ENCODE measurements at places on chromosomes 16 and 17.
A peak's percentile ranks its signal among the peaks of the same experiment; 100 is the strongest.

DNA sequence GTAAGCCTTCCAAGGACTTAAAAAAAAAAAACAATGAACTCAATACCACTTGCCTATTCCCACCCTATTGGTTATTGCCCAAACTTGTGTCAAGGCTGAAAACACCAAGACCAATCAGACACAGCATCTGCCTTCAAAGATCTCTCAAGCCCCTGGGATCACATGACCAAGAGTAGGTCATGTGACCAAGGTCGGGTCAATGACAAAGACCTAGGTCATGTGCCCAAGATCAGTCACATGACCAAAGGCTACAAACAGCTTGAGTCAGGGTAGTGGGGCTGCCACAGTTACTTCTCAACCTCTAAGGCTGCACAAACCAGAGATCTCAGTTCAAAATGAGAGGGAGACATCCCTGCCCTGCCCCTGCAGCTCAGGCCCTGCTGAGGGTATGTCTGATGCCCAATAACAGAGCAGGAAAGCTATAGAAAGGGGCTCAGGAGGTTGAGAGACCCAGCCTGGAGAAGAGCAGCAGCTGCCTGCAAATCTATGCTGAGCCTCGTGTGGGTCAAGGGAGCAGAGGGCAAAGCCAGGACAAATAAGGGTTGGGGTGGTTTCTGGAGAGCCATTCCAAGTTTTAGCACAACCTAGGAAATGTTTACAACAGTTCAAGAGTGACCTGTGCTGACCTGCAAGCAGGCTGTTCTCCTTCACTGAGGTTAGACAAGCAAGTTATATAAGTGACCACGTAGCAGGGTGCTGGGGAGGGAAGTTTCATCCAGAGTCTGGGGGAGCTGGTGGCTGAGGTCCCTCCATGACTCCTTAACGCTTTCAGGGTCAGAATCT lies 48.8 kb downstream of the PIMREG start:
- no peaks in the 10 kb centered on the region for H3K36me3 ChIP-seq
- H3K27ac ChIP-seq: no peak overlapping the region

DNA sequence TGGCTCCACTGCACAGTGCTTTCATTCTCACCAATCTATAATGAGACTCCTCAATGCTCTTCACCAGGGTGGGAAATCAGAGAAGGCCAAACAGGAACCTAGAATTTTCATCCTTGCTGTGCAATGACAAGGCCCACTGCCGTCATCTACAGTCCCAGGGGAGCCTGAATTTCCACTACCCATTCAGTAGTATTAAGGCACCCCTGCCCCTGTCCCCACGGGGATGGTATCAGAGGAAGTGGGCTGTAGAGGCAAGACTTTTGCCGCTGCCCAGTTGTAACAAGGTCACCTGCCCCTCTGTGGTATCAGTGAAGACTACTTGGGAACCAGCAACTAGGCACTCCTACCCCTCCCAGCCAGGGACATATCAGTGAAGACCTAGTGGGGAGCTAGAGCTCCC lies 104.5 kb downstream of the C16orf78 start:
- peaks cover 8% of the 10 kb centered on the region for H3K27me3 ChIP-seq
- no peaks in the 10 kb centered on the region for H3K4me1 ChIP-seq
- H3K27ac ChIP-seq: no peak overlapping the region
- H3K36me3 ChIP-seq: no peaks in the 10 kb centered on the region

GRCh38 chr16:53689636-53690035 lies 14.0 kb downstream of the RPGRIP1L start:
- no peak overlapping the region for H3K27ac ChIP-seq
- H3K36me3 ChIP-seq: peaks cover 28% of the 10 kb centered on the region
- no peaks in the 10 kb centered on the region for H3K4me1 ChIP-seq
- H3K4me3 ChIP-seq: no peak overlapping the region
- H3K27me3 ChIP-seq: no peaks in the 10 kb centered on the region
- no peak for DNase-seq

DNA sequence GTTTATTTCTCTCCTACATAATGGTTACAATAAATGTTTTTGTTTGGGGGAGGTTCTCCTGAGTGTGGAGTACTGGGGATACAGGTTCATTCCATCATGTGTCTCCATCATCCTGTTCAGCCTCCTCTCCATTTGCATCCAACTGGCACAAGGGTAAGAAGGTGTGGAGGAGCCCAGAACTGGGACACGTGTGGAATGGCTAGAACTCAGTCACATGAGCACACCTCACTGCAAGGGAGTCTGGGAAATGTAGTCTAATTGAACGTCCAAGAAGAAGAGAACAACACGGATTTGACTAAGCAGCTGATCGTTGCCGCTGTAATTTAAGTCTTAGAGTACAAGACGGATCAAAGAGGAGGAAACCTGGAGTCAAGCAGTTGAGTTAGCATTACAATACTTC lies 6.1 kb downstream of the OR1A1 start:
- no peak overlapping the region for H3K27ac ChIP-seq
- H3K36me3 ChIP-seq: no peaks in the 10 kb centered on the region
- H3K27me3 ChIP-seq: peaks cover 7% of the 10 kb centered on the region

- H3K27me3 ChIP-seq: no peaks in the 10 kb centered on the region
- H3K4me1 ChIP-seq: peaks cover 31% of the 10 kb centered on the region
- peaks cover 2% of the 10 kb centered on the region for H3K36me3 ChIP-seq
- peak overlapping the region; percentile 75 for H3K27ac ChIP-seq
- DNase-seq: peak; percentile 62
Measured at GRCh38 chr17:56593086-56593645, 333 bp upstream of the NOG start.

DNA sequence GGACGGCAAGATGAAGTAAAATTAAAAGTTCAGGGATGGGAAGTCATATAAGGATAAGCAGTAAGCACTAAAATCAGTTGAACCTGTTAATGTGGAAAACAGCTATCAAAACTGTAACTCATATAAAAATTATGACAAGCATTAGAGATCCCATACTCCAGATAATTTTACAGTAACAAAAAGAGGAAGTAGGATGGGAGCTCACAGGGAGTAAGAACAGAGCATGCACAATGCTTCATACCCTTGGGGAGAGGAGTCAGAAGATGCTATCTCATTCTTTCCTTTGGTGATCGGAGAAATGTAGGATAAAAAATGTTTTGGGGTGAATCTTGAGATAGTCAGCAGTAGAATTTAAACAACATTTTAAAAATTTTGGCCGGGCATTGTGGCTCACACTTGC lies 164.7 kb upstream of the CACNG5 start:
- H3K4me1 ChIP-seq: peaks cover 89% of the 10 kb centered on the region
- H3K36me3 ChIP-seq: no peaks in the 10 kb centered on the region
- H3K27ac ChIP-seq: no peak overlapping the region
- no peaks in the 10 kb centered on the region for H3K27me3 ChIP-seq
- DNase-seq: no peak
- H3K4me3 ChIP-seq: no peak overlapping the region

DNA sequence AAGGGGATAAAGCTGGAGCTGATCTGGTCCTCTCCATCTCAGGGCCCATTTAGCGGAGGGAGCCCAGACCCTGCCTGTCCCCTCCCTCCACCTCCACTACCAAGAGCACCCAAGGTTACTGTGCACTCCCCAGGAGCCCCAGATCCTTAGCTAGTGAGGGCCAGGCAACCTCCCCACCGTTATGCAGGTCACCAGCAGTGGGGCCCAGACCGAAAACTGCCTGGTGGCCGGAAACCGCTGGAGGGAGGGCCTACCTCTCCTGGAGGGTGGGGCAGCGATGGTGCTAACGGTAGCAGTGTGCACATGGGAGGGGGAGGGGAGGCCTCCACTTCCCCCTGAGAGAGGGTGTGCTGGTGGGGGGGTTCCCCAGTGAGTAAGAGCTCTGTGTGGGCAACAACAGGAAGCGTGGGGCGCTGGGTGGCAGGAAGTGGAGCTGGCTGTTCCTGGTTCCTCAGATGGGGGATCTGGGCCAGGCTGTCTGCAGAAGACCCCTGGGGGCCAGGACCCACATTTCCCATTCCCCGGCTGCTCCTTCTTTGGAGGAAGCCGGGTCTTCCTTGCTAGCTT lies 4.4 kb downstream of the FMNL1 start:
- H3K36me3 ChIP-seq: no peaks in the 10 kb centered on the region
- no peaks in the 10 kb centered on the region for H3K27me3 ChIP-seq
- H3K27ac ChIP-seq: peak overlapping the region; percentile 100
- peak overlapping the region; percentile 100 for H3K4me3 ChIP-seq
- DNase-seq: peak; percentile 94

Measured in naive thymus-derived CD8-positive, alpha-beta T cell (primary cell).